ENCODE measurements at places on chromosomes 5 and 9.

- no peak for DNase-seq
These were observed 51.0 kb downstream of the IRF1 start for GRCh38 chr5:132439521-132440089.

- no peak for DNase-seq
These were observed 17.7 kb downstream of the SRP19 start for GRCh38 chr5:112878760-112879159.

DNA sequence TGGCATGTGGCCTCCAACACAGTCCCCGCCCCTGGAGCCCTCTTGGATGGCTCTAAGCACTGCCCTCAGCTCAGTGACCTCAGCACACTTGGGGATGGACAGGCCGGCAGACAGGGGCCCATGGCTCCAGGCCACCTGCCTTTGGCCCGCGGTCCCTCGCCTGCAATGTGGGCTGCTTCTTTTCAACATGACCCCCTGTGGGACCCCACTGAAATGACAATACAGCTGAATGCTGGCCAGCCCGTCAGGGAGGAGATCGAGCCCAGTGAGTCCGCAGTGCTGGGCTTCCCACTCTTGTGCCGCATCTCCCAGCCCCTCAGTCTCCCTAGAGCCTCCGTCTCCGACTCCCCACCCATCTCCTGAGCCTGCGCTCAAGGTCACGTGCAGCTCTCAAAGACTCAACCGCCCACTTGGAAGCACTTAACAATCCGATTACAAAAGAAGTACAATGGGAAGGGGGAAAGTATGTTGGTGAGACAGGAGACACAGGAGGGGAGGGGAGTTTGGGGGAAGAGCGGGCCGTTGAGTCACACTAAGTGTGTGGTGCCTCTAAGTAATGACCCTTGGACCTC, 238.9 kb downstream of the HSPA4 start:
- DNase-seq: no peak

DNA sequence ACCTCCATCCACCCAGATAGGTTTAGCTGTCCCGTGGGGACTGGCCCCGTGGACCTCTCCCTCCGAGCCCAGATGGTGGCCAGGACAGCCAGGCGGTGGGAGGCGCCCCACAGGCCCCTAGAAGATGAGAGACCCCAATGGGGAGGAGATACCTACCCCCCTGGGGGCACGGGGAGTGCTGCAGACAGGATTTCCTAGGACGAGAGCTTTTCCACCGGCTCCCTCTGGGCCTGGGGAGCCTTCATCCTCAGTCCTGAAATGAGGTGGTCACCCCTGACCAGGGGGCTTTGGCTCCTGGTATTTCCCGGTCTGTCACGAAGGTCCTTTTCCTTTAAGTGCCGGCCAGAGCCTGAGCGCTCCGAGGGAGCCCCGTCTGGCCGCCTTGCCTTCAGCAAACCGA, 46.8 kb downstream of the MRPL36 start:
- DNase-seq: no peak

DNA sequence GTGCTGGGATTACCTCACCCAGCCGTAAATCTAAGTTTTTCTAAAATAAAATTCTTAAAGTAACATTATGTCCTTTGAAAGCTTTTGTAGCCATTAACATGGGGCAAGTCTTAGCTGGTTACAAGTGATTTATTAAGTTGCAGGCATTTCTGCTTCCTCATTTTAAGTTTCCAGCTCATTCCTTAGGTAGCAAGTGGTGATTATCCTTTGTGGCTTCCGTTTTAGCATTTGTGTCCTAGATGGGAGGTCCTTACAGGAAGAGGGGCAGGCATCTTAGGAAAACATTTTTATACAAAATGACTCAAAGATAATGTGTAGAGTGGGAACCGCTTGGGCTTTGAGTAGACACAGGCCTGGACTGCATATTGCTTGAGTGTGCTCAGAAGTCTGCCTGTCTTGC, 35.0 kb upstream of the ROPN1L start:
- no peak for DNase-seq

DNA sequence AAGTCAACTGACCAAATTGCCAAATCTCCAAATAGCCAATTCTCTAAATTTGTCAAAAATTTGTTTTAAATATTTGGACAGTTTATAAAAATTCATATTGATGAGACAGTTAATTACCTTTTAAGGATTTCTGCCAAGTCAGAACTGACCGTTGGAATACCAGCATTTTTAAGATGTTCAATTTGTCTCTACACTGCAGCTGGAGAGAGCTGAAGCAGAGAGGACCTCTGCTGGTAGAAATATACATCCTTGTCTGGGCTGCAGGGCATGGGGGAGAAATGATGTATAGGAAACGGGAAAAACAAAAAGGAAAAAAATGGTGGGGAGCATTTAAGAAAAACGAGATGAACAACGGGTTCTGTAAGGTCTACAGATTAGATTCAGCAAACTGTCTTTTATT, 16.8 kb downstream of the NR6A1 start:
- DNase-seq: no peak

- DNase-seq: no peak
These were observed 35.6 kb downstream of the KLHL3 start for GRCh38 chr5:137700282-137700680.

DNA sequence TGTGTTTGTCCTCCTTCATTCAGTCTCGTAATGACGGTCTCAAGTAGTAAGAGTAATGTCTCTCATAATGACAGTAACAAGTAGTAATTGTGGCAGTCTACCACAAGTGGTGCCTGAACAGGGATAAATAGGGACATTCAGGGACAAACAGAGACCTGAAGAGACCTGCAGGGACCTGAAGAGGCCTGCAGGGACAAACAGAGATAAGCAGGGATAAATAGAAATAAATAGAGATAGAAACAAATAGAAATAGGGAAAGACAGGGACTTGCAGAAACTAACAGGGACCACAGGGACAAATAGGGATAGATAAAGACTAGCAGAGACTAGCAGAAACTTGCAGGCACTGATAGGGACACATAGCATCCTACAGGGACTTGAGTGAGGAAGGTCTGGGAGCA, 7.9 kb downstream of the UGT3A2 start:
- no peak for DNase-seq

DNA sequence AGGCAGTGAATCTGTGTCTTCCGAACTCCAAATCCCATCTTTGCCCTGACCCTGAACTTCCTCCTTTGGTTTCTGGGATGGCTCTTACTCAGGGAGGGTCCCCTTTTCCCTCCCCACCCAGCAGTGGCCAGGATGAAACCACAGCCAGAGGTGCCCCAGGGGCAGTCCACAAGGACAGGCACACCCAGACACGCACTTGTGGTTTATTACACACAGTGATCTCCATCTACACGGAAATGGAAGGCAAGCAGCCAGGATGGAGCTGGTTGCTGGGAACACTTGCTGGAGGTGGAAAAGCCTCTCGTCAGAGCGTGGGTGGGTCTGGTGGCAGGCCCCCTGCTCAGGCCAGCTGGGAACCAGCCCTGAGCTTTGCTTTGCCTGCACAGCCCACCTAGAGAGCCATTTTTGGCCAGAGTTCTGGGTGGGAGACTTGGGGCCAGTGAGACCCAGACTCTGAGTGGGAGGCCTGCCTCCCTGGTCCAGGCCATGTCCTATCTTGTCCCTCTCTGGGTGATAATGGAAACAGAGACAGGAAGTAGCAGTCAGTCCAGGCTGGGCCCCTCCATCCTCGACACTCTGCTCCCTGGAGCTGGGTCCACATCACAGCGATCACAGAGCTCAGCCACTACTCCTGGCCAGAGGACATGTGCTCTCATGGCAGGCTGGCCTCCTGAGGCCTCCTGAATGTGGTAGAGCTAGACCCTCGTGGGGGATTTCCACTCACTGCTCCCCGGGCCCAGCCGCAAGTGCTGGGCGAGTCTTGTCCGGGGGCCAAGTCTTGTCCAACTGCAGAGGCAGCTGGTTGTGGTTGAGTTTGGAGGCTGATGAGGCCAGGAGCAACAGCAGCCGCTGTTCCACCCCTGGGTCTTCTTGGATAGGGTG, 5.1 kb upstream of the PHYKPL start:
- DNase-seq: no peak

DNA sequence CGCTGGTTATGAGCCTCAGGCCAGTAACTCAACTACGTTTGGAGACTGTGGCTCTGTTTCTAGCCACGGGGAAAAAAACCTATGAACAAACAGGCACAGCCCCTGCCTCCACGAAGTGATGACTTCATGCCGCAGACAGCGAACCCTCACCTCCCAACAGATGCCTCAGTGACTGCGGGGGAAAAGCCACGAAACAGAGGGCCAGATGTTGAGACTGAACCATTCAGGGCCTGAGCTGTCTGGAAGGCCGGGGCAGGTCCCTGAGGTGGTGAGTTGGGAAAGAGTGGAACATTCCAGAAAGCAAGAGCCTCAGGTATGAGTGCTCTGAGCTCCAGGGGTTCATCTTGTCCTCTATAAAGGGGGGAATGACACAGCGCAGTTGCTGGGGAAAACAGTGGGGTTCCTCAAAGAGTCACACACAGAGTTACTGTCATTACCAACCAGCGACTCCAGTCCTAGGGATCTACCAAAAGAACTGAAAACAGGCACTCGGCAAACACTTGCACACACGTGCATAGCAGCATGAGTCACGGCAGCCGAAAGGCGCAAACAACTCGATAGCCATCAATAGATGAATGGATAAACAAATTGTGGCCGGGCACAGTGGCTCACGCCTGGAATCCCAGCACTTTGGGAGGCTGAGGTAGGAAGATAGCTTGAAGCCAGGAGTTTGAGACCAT, 15.3 kb downstream of the PLPP7 start:
- DNase-seq: no peak
